ENCODE measurements at places on chromosomes 4 and X. TPM values are rescaled to one million over a fixed set of nuclear protein-coding genes. Genes with fewer than 3 reads are reported as not detected.

ZNF732 gene
- total RNA-seq, result 0.16 TPM

GPAT3 gene
- 9.2 TPM for total RNA-seq

TMPRSS11D gene
- not detected for total RNA-seq

HS6ST2 gene
- total RNA-seq, result 0.19 TPM

HMGB3 gene
- 15.3 TPM for total RNA-seq

HMGN5 gene
- 3.2 TPM for total RNA-seq

PCDH10 gene
- total RNA-seq, result 0.06 TPM

HOPX gene
- total RNA-seq, result 3.2 TPM

NLGN3 gene
- 0.48 TPM for total RNA-seq

FBXW7 gene
- 37.9 TPM for total RNA-seq

IL3RA gene
- total RNA-seq, result 13.3 TPM

DNA sequence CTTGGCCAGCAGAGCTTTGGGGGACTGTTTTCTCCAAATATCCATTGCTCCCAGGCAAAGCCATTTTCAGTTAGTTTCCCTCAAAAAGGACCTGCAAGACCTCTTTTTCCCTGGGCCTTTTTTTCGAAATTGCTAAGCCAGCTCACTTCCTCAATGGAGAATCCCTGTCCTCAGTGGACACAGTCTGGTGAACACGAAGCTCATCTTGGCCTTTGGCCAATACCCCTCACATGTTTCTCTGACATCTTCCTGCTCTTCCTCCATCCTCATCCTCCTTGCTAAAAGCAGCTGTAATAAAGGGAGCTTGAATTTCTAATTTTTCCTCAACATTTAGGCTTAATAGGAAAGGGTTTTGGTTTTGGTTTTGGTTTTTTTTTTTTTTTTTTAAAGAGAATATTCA lies 17.6 kb upstream of the PRPS1 start:
- no peak for DNase-seq

DNA sequence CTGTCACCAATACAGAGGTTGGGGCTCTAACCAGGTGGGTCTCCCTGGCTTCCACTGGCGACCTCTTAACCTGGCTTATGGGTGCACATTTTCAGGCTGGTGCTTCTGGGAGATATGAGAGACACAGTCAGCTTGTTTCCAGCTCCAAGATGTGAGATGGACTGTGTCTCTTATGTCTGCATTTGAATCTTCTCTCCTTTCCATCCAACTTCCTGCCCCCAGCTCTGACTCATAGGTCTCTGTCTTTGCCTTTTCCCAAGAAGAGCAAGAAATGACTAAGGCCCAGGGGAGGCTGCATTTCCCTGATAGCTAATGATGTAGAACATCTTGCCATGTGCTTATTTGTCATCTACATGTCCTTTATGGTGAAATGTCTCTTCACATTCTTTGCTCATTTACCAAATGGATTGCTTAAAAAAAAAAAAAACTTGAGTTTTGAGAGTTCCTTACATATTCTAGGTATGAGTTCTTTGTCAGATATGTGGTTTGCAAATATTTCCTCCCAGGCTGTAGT lies 3.2 kb upstream of the UXT start:
- no peak for DNase-seq

DNA sequence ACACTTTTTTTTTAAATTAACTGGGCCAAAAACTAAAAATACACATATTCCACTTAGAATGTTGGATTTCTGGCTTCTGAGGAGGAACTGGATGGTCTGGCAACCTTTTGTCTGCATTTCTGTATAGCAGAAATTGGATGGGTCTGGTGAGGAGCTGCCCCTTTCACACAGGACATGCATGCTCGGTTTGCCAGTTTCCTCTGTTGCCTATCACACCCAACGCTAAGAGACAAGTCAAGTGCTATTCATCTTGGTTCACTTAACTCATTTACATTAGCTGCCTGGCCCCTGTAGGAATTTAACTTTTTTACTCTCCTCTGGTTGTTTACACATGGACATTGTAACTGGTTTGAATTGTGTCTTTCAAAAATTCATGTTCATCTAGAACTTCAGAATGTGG lies 195.7 kb downstream of the PACRGL start:
- DNase-seq, result no peak

DNA sequence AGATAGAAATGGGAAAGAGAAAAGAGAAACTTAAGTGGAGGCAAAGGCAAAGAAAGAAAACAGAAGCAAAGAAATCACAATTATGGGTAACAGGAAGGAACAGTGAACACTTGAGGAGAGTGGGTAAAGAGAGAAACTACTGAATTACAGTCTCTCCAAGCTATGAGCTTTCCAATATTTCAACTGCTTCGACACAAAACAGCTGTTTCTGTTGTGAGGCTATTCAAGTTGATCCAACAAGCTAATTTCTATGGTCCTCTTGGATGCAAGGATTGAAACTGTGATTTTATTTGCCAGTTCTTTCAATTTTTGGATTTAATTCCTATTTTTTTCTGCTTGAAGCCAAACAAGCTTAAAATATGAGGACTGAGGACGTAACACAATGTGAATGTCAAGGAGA lies 80.5 kb upstream of the ADGRA3 start:
- DNase-seq, result no peak

- no peak for DNase-seq
Observed at GRCh38 chr4:1210971-1211370, 38.0 kb downstream of the CTBP1 start.

DNA sequence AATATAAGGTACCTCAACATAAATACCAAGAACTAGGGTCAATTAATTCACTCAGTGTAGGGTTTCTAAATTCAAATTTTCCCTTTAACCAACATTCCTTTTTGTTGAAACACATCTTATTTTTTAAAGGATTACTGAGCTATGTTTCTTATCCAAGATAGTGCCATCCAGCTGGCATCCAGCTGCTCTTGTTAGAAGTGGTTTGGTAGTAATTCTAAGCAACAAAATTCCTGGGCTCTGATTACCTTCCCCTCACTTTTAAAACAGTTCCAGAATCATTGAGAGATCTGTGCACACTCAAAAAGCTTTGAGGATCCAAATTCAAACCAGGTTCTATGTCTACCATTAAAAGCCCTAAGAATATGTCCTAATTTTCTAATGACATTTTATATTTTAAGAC lies 583.7 kb downstream of the TRIML1 start:
- no peak for DNase-seq

DNA sequence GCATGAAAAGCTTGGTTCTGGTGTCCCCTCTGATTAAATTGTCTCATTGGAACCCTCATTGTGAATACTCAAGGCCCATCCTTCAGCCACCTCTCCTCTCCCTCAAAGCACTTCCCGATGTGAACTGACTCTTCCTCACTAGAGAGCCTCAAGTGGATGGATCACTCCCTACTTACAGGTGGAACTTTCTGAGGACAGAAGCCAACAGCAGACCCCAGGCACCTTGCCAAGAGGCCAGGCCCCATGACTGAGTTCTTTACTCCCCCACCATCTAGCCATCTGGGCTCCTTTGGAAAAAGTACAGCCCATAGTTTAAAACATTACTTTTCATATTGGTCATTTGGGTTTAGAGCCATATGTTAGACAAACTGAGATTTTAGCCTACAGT lies 224.1 kb downstream of the SHROOM3 start:
- DNase-seq, result no peak

DNA sequence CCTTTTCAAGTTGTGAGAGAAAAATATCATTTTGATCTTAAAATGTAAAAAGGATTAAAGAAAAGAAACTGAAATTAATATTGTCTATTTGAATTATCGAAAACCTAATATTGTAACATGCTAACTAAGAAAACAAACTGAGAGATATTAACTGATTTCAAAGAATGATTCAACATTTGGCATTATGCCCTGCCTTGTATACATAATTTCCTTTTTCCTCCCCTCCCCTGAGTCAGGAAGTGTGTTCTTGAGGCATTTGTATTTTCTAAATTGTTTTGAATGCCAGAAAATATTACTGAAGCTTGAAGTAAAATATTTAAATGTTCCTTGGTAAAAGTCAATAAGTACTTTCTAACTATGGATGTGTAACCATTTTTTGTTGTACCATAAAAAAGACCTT lies 49.4 kb downstream of the RPS6KA3 start:
- no peak for DNase-seq

GRCh38 chr4:151409470-151410313 lies 716 bp downstream of the FHIP1A start:
- peak; percentile 90 for DNase-seq
